AG04450 (cell line): ENCODE measurements at places on chromosomes 5 and 9.

DNA sequence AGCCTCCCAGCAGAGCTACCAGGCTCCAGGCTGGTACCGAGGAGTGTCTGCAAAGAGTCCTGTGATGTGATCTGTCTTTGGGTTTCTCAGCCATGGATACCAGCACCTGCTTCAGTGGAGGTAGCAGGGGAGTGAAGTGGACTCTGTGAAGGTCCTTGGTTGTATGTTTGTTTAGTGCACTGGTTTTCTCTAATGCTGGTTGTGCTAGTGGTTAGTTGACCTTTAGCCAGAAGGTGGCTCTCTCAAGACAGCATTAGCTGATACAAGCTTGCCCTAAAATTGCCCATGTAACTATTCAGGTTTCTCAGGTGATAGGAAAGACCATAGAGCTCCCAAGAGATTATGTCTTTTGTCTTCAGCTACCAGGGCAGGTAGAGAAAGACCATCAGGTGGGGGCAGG is 87.2 kb downstream of the MTAP start:
- DNase-seq: no peak

DNA sequence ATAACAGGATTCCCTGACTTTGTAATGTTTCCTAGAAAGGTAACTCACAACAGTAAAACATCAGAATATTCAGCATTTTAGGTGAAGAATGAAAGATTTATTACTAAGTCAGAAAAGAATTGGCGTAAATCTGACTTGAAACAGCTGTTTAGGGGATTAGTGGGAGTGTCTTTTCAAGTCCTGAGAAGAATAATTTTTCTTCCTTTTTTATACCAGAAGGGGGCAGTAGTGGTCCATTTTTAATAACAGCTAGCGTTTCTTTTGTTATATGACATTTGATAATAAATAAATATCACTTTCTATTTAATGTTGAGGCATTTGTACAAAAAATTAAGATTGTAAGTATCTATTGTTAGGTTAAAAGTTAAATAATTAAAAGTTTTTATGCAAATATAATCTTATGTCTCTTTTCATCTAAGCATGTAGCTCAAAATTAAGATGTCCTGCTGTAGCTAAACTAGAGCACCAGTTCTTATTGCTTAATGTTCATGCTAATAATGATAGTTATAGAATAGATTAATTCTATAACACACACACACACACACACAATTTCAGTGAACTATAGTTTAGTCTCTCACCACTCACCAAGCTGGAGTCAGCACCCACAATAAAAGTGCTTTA is 258.7 kb upstream of the ARRDC3 start:
- peak; percentile 3 for DNase-seq

DNA sequence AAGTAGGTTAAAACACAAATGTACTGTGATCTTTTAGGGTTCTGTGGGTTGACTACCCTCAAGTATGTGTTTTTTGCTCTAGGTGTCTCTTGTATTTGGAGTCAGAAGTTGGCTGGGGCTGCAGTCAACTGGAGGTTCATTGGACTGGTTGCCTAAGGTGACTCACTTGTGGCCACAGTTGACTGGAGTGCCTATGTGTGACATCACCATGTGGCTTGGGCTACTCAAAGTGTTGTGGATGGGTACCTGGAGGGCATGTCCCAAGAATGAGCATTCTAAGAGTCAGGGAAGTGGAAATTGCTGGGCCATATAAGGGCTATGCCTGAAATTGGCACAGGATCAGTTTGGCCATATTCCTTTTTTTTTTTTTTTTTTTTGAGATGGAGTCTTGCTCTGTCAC is 27.4 kb downstream of the SNX30 start:
- DNase-seq: no peak

DNA sequence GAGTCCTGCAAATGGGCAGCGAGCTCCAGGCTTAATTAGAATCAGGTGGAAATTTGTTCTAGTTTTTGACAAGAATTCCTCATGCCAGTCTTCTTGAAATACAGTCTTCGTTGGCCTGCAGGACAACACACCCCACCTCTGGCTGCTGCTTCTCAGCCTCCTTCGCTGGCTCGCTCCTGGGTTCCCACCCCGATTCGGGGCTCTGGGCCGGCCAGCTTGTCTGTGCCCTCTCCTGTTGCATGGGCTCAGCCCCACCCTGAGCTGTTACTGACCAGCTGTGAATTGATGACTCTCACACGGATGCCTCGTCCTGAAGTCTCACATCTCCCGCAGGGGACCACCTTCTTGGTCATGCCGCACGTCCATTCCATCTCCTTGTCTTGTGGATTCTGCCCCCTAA is 21.0 kb downstream of the PSD2 start:
- no peak for DNase-seq

DNA sequence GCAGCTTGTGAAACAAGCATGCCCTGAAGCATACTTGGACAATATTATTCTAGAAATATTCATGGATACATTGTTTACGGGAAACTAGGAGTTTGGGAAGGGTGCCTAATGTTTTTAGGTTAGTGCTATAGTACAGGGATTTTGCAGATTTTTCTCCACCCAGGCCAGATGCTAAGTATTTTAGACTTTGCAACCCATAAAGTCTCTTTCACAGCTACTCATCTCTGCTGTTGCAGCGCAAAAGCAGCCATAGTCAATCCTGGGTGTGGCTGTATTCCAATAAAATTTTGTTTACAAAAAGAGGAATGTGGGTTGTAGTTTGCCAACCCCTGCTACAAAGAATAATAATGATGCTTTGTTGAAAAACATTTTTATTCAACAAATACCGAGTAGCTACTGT is 106.2 kb downstream of the CEMIP2 start:
- DNase-seq: no peak

GRCh38 chr5:172479034-172479783 is 24.9 kb upstream of the SH3PXD2B start:
- DNase-seq: peak; percentile 61

GRCh38 chr5:149609640-149610219 is 28.4 kb downstream of the ARHGEF37 start:
- DNase-seq: no peak

DNA sequence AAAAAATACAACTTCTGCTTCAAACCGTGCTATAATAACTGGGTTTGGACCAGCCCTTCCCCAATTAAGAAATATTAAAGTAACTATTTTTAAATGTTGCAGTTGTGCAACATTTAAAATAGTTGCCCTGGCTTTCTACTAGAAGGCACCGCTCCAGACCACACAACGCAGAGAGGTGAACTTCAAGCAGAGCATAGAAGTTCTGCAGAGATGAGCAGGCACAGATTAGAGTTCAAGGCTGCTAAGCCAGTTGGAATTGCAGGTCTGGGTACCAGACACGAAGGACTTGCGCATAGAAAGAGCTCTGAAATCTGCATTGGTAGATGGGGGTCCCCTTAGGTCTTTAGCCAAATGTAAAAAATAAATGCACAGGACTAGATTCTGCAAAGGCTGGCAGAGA is 58.7 kb upstream of the GALNT10 start:
- DNase-seq: no peak
